NCI-H1105 treated with DMSO at 0.1 percent for 48 hours (cell line): ENCODE measurements at places on chromosomes 7 and 10.

DNA sequence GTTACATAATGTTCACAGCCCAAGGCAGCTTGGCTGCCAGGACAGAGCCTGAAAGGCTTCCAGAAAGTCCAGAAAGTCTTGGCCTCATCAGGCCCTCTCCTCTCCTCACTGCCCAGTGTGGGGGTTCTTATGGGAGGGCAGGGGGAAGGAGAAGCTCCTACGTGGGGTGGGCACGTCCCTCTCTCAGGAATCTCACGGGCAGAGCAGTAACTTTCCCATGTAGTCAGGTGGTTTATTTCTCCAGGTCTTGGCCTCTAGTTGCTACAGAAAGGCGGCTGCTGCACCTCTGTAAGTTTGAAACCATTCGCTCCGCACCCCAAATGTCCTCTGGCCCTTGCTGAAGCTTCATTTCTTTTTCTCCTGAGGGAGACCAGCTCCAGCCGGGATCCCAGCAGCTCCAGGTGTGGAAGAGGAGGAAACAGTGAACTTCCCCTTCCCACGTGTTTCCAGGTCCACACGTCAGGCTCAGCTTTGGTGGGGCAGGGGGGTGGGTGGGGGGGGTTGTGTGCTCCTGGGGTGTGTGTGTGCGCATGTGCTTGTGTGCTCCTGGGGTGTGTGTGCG lies 320.3 kb downstream of the WDR37 start:
- DNase-seq, result no peak

GRCh38 chr10:20858292-20859124 lies 38.6 kb downstream of the NEBL start:
- DNase-seq, result peak; percentile 39

DNA sequence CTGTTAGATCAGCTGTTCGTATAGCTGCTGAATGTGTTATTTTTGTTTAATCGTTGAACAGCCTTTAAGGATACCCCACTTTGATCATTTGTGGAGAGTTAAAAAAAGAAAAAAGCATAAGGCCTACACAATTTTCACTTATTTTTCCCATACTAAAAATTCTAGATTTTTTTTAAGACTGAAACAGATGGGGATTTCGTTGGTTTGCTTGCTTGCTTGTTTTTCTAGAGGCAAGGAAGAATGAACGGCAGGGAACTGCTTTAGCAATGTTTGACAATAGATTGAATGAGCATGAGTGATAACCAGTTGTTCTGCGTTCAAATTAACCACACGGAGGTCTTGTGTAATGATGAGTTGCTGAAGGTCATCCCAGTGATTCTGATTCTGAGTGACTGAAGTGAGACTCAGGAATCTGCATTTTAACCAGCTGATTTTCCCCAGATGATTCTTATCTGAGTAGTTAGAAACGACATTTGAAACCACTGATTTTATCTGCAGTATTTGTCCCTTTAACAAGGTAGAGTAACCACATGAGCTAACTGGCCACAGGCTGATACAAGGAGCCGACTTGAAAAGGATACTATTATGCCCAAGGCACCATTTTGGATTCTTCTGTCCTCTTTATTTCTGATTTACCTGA lies 85.9 kb downstream of the GPR37 start:
- DNase-seq, result no peak

GRCh38 chr10:84659497-84660439 lies 331.4 kb downstream of the CCSER2 start:
- DNase-seq, result no peak

- DNase-seq, result peak; percentile 7
Observed at GRCh38 chr10:78706726-78707540, 361.8 kb upstream of the ZMIZ1 start.
